Kidney capillary endothelial cell (primary cell): ENCODE measurements at places on chromosomes 5 and 9.

DNA sequence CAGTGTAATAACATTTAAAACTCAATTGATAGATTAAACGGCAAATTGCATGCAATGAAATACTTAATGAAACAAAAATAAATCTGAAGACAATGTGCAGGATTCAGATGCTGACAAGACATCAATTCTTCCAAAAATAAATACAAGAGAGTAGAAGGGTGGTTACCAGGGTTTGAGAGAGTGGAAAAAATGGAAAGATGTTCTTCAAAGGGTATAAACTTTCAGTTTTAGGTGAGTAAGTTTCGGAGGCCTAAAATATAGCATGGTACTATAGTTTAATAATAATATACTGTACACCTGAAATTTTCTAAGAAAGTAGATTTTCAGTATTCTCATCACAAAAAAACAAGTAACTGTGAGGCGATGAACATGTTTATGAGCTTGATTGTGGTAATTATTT, 48.2 kb upstream of the RASEF start:
- no peak for DNase-seq

DNA sequence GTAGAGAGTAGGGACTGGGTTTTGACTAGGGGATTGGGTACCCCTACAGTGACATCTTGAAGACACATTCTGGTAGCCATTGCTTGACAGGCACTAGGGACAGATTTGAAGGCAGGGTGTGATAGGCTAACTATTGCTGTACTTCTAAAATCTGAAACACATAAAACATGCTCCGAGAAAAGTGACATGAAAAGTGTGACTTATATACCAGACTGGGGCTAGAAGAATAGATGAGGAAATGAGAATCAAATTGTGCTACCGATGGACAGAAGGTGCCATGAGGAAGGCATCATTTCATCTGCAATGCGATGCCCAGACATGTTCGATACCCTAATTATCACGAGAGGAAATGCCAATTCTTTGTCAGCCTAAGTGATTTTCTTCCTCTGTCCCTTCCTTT, 475.8 kb downstream of the SPOCK1 start:
- DNase-seq = no peak

- peak; percentile 3 for DNase-seq
Observed at GRCh38 chr5:93062548-93062947, 518.5 kb downstream of the NR2F1-AS1 start.

- DNase-seq = no peak
Observed at GRCh38 chr9:15743512-15743911, 190.7 kb downstream of the CCDC171 start.

GRCh38 chr9:18393340-18394130, 80.4 kb upstream of the ADAMTSL1 start:
- DNase-seq = peak; percentile 88

DNA sequence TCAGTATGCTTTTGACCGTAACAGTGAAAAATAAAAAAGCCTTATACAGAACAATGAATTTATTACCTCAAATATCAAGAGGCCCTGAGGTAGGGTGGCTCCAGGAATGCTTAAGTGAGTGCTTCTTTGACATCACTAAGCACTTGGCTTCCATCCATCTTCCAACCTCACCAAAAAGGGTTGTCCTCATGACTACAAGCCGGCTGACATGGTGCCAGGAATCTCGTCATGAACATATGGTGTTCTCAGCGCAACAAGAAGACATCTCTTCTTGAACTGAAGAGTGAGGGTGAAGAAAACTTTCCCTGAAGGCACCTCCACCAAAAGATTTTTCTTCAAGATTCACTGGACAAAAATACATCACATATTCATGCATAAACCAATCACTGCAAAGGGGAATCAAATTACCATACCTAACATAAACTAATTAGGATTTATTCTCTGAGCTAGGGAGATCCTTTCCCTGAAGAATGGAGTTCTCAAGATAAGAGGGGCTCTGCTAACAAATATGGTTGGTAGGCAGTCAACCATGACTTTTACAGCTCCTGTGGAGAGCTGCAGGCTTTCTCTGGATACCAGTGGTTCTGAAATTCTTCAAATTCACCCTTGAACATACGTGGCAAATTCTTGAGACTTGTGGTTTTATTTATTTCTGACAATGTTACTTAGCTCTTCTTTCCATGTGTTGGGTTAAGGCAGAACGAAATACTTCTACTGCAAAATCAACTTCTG, 49.5 kb downstream of the AGXT2 start:
- no peak for DNase-seq

GRCh38 chr5:25552871-25553481, 908.2 kb upstream of the CDH10 start:
- DNase-seq = no peak

DNA sequence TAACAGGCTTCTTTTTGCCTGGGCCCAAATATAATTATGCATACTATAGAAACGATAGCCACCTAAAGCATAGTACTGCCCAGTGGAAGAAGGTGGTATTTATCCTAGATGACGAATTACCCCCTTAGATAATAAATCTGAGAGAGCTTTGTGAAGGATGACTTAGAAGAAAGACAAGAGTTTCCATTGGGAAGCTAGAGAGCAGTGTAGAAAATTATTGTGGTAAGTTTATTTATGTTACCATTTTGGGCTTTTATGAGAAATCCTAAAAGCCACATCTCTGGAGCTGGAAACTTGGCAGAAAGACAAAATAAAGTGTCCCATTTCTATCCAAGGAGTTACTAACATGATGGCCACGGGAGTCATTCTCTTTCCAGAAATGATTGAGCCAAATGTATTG, 172.0 kb upstream of the SEMA6A start:
- DNase-seq = no peak

GRCh38 chr5:40681363-40682153, 1.8 kb downstream of the PTGER4 start:
- no peak for DNase-seq

DNA sequence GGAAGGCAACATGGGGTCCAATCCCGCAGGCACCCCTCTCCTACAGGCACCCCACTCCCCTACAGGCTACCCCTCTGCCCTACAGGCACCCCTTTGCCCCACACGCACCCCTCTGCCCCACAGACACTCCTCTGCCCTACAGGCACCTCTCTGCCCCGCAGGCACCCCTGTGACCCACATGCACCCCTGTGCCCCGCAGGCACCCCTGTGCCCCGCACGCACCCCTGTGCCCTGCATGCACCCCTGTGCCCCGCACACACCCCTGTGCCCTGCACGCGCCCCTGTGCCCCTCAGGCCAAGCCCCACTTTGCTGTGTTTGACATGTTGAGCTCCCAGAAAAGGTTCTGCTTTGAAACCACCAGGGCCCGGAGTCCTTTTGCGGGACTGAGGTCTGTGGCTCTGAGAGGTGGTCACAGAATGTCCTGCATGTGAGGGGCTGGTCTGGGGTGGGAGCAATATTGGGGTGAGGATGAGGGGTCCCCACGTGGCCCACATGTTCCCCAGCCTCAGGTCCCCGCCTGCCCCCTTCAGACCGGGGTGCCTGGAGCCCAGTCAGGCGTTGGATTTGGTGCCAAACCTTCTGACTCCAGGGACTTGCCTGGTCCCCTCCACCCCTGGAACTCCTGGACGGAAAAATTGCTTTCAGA, 616 bp upstream of the QRFP start:
- DNase-seq = no peak

GRCh38 chr5:14040542-14040941, 96.1 kb upstream of the DNAH5 start:
- DNase-seq = no peak

- DNase-seq = no peak
Observed at GRCh38 chr9:70060883-70061507, 17.3 kb downstream of the MAMDC2 start.

DNA sequence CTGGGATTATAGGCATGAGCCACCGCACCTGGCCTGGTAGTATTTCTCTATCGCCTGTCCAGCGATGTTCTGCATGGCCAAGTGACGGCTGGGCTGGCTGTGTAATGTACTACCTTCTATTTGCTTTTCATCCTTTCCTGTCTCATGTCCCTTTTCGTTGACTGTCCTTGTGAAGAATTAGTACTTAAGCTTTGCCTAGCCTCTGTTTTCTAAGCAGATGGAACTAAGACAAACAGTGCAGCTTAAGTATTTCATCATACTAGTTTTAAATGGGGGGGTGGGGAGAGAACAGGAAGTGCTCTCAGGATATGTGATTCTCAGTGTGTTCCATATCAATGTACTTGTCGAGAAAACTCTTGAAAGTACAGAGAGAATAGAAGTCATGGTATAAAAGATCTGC, 31.7 kb upstream of the CCL21 start:
- no peak for DNase-seq
